ENCODE measurements at places on chromosomes 12 and 14.

DNA sequence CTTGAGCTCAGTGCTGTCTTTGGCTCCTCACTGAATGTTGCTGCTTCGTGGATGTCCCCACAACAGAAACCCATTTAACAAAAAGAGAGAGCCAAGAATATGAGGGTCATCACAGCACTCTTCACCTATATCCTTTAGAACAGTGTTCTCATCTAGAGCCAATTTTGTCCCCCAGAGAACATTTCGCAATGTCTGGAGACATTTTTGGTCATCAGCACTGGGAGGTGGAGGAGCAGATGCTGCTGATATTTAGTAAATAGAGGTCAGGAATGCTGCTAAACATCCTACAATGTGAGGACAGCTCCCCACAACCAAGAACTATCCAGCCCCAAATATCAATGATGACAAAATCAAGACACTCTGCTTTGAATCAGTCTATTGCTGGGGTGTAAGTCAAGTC lies 92.5 kb downstream of the BBS10 start:
- no peak for DNase-seq

- no peak for DNase-seq
Measured at GRCh38 chr12:56188778-56189098, 545 bp downstream of the SMARCC2 start.

- DNase-seq, result no peak
Measured at GRCh38 chr12:9033265-9033887, 44.0 kb downstream of the KLRG1 start.

- peak; percentile 51 for DNase-seq
Measured at GRCh38 chr12:93894391-93895088, 217.4 kb downstream of the CRADD start.

DNA sequence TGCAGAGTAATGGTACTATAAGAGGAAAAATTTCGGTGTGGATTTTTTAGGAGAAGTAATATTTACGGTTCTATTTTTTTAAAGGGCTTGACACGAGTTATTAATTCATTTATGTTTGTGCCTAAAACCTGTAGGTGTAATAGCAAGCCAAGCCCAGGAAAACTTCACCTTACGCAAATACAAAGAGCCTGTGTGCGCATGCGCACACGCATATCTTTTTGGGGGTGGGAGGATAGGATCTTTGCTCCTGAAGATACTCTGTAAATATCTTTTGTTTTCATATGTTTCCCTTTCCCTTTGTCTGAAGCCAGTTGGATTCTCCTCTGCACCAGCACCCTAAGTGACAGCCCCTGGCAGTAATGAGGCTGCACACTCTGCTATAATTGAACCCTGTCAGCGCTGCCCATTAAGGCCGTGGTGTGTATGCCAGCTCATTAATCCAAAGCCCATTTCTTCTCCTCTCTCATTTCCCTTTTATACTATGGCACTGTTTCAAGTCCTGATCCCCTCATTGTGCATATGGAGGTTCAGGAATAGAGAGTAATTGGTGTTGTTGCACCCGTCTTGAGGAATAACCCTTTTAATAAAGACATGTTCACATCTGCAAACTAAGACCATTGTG lies 327.2 kb upstream of the E2F7 start:
- no peak for DNase-seq

- DNase-seq, result no peak
Measured at GRCh38 chr12:117002051-117002817, 91.5 kb downstream of the FBXW8 start.

GRCh38 chr12:15427913-15428312 lies 105.6 kb downstream of the PTPRO start:
- DNase-seq, result no peak

Measured in A172 (cell line).